BE2C (cell line): ENCODE measurements at places on chromosomes 2 and 18.

DNA sequence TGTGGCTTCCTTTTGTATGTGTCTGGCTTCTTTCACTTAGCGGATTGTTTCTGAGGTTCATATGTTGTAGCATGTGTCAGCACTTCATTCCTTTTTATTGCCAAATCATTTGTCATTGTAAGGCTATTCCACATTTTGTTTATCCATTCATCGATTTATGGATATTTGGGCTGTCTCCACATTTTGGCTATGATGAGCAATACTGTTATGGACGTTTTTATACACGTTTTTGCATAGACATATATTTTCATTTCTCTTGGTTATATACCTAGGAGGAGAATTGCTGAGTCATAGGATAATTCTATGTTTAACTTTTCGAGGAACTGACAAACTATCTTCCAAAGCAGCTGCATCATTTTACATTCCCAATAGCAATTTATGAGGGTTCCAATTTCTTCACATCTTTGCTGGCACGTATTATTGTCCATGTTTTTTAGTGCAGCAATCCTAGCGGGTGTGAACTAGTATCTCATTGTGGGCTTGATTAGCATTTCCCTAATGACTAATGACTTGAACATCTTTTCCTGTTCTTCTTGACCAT, 48.1 kb upstream of the TBC1D8 start:
- DNase-seq = no peak

- no peak for DNase-seq
Observed at GRCh38 chr2:228283491-228284171, 102.1 kb upstream of the SPHKAP start.

DNA sequence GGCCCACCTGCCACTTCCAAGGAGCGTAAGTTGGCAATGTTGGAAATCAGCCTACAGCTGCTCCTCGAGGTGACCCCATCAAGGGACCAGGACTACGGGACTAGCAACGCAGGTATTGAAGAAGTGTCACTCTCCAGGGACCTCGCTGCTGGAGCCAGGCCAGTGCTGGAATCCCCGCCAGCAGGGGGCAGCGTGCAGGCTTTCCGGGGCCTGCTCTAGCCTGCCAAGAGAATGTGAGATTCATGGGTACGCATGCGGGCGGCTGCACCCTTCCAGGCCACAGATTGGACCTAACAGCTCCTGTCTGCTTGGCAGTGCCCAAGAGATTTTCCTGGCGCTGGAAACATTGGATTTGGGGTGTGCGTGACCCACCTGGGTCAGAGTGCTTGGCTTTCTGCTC, 182.8 kb upstream of the RAB12 start:
- DNase-seq = no peak

DNA sequence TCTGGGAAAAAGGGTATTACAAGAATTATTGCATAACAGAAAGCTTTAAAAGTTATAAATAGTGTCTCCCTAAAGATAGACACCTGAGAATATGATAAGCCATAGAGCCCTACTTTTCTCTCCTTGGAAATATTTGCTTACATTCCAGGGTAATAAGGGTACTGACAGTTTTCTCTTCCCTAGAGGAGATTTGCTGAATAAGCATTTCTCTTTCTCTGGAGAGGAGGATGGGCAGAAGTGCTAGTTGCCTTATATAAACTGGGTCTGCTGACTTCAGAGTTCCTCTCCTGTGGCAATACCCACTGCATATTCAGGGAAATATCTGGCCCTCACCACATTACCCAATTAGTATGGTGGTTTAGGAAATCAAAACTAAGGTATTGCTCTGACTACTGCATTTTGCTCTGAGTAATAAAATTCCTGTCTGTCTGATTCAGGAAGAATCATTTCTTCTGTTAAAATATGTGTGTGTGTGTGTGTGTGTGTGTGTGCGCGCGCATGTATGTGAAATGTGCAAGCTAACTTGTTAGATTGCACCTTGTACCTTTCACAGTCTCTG, 1391.3 kb downstream of the DSC3 start:
- DNase-seq = no peak

DNA sequence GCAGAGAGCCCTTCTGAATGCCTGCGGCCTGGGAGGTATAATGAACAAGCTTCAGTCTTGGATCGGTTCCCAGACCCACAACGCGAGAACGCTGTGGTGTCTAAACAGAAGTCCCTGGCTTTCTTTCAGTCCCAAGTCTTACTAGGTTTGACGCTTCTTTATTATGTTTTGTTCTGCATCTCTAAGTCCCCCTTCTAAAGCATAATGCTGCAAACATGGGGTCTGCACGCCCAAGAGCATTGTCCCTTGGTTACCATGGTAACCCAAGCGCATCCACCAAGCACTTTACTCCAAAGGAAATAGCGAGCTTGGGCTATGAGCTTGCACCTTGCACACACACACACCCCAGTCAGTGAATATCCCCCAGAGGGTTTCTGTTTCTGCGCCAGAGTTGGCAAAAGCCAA, 193.7 kb downstream of the INO80D start:
- DNase-seq = peak; percentile 52

GRCh38 chr18:78679613-78680260, 299.9 kb upstream of the SALL3 start:
- DNase-seq = peak; percentile 40

DNA sequence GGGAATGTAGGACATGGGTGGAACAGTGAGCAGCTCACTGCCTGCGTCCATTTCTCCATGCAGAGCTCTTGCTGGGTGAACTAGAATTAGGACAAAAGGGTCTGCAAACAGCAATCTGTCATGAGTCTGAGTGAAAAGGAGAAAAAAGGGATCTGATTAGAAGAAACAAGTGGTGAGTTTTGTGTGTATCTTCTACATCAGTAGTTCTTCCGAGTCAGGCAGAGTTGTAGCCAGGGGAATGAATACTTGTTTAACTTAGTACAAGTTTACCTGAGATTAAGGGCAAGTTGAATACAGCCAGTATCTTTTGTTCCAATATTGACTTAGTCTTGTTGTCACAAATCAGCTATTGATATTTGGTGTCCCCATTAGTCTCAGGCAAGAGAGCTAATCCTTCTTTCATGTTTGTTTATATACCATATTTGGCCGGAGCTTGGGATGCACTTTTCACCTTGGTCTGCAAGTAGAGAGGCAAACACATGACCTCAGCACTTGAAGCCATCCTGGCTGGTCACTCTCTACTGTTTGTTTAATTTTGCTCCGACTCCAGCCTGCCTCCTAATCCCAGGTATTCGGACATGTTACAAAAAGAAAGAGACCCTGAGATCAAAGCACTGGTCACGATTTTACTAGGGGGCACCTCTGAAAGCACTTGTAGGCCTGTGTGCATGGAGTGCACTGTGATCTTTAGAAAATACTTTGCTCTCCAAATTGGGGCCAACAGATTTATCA, 211.0 kb upstream of the NT5C1B start:
- DNase-seq = no peak

GRCh38 chr2:98454073-98454472, 9.4 kb downstream of the INPP4A start:
- DNase-seq = no peak

GRCh38 chr18:78430131-78430758, 549.4 kb upstream of the SALL3 start:
- no peak for DNase-seq

DNA sequence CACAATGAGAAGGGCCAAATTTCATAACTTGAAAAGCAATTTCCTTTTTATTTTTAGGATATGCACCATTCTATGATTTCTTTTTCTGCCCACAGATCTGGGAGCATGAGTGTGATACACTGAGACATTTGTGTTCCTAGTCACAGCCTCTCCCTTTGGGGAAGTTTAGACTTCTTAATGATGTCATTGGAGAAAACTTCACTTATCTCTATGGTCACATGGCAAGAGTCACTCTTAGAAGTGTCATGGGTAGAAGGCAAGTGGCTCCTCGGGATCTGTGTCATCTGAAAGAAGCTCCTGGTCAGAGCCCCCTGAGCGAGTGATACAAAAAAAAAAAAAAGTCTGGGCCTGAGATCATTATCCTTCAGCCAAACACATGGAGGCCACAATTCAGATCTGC, 62.5 kb upstream of the LGALSL start:
- no peak for DNase-seq

GRCh38 chr2:217231724-217232123, 371.9 kb upstream of the TNP1 start:
- no peak for DNase-seq

DNA sequence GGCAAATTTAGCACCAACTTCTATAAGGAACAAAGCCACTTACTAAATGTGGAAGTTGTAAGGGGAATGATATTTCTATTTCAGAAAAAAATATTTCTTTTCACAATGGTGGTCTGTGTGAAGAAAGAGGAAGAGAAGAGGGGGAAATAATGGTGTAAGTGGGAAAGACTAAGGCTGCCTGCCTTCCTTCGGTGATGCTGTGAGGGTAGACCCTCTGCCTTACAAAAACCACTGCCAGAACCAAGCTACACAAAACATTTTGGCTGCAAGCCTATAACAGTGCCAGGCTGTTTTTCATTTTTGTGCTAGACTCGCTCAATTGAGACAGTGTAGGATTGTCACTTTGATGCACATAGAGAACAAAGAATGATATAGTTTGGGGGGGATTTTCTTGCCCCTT, 286.6 kb downstream of the ZEB2 start:
- no peak for DNase-seq

DNA sequence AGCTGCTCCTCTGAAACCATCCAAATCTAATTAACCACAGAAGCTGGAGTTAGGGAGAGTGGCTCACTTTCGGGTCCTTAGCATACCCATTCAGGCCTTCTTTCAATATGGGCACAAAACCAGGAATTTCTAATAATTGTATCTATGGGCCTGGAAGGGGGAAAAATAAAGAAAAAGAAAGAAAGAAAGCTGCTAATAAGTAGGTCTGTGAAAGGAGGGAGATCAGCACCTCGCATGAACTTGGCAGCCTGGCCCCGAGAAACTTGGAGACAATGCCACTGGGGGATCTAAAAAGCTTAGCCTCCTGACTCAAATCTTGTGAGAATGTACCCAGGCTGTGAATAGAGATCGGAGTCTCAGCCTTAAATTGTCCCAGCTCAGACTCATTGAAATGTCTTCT, 252.1 kb upstream of the SLC14A2 start:
- DNase-seq = no peak

- peak; percentile 42 for DNase-seq
Observed at GRCh38 chr2:76953733-76954347, 568.3 kb downstream of the LRRTM4 start.

GRCh38 chr2:40488927-40489677, 37.2 kb upstream of the SLC8A1 start:
- no peak for DNase-seq

DNA sequence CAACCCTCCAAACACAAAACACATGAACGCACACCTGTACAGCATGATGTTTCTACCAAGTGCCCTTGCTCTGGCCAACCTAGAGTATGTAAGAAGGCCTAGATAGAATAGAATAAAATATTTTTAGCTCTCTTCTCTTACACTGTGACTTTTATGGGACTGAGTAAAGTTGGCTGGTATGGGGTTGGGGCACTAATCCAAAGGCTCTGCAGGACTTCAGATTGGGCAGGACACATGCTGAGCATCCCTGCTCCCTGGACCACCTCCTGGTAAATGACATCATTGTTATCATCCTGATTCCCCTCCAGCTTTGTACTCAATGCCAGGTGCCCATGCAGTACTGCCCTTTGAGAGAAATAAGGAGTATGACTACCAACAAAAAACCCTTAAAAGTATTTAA, 322.2 kb downstream of the SLC8A1 start:
- DNase-seq = no peak

- DNase-seq = no peak
Observed at GRCh38 chr2:198656869-198657268, 800.9 kb downstream of the SATB2 start.

- DNase-seq = no peak
Observed at GRCh38 chr2:199535445-199536177, 77.9 kb upstream of the SATB2 start.

DNA sequence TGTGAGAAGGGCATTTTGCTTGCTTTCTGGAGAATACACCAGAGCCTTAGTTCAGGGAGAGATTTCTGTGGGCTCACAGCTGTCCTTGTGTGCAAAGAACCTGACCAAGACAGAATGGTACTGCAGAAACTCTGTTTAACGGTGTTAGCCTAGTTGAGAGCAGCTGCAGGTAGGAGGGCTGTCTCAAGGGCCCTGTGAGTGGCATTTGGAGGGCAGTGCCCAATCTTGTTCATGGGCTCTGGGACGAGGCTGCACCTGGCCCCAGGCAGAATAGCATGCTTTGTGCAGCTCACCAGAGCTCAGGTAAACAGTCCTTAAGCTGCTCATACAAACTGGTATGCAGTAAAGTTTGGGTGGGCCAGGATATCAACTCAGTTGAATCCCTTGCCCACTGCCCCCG, 16.9 kb upstream of the RGPD4 start:
- DNase-seq = no peak

- DNase-seq = no peak
Observed at GRCh38 chr2:172446474-172447063, 19.2 kb downstream of the ITGA6 start.

GRCh38 chr2:232534940-232535651, 4.4 kb upstream of the CHRNG start:
- no peak for DNase-seq

GRCh38 chr2:217817466-217818292, 185.1 kb downstream of the TNS1 start:
- DNase-seq = no peak

- DNase-seq = no peak
Observed at GRCh38 chr2:163248376-163249253, 410.0 kb upstream of the KCNH7 start.

- no peak for DNase-seq
Observed at GRCh38 chr2:42618972-42619371, 50.5 kb downstream of the MTA3 start.

- DNase-seq = no peak
Observed at GRCh38 chr2:71664161-71664560, 210.8 kb downstream of the DYSF start.

GRCh38 chr2:101995019-101995418, 3.3 kb downstream of the IL1R2 start:
- DNase-seq = no peak
